Activated B cell treated with CpG ODN at 0.5 μM for 24 hours (primary cell): ENCODE measurements at places on chromosomes 5 and 9. TPM values are rescaled to one million over a fixed set of nuclear protein-coding genes. Genes with fewer than 3 reads are reported as not detected.

DNA sequence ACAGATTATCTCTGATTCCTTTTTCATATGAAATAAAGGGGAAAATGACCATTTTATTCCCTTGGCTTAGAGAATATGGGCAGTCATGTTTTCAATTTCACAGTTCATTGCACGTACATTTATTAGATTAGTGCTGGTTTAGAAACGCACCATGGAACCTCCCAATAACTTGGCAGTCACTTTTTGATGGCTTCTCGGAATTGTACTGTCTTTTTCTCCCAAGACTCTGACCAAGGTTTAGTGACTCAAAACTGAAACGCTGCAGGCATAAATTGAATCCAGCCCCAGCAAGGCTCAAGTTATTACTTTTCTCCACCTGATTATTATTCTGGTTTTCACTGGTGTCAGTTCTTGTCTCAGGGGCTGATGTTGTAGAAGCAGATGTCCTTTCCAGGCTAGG is 55.6 kb upstream of the EGFLAM start:
- no peak for DNase-seq

DNA sequence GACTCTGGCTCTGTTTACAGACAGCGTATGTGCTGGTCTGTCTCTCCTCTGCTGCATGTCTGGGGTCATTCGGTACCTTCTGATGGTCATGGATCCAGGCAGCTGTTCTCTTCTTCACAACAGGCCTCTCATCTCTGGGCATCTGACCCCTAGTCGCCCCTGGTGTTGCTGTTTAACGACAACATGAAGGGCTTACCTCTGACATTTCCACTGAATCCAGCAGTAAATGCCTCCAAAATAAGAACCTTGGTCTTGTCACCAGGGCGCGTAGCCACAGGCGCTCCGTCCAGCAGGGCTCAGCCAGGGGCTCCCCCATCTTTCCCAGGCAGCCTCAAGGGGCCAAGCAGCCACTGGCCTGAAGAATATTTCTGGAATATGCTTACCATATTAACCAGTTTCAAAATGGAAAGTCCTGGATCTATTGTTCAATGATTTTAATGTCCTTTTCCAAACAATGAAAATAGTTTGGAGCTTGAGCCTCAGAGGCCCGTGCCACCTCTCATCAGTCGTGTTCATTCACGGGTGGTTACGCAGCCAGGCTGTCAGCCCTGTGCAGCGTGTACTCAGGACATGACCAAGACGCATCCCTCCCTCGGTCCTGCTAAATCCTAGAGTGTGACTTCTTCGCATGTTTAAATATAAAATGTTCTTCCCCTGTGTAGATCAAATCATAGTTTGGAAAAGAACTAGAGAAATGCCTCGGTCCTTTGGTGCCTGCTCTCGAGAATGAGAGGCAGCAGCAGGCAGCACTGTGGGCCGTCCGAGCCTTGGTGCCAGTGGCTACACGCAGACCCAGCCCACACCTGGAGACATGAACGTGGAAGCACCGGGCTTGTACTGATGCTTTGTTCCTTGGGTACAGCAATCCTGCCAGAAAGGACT is 30.1 kb upstream of the LRRC14B start:
- DNase-seq, result no peak

MORN5 gene
- total RNA-seq, result not detected in 2 replicates

NHP2 gene
- 175 and 180 TPM in 2 replicates for total RNA-seq

GRCh38 chr9:15156241-15156640 is 150.8 kb downstream of the TTC39B start:
- no peak for DNase-seq
